ENCODE measurements at places on chromosomes 16 and 17.
A peak's percentile ranks its signal among the peaks of the same experiment; 100 is the strongest.

GRCh38 chr17:72624652-72625051, 467.8 kb downstream of the SLC39A11 start:
- DNase-seq, result no peak

DNA sequence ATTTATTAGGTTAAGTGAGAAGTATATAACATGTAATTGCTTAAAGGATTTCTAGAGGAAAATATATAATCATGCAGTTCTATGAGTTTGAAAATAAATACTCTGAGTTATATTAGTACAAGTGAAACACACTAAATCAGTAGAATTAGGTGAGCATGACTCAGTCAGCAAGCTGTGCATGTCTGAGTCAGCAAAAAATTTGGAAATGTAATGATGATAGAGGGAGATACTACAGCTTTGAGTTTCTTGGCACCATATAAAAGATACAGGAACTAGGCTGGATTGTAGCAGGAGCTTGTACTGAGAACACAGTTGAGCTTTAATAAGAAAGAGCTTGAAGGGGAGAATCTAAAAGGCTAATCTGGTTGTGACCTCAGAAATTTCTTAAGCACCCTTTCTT, 1224.6 kb downstream of the CDH8 start:
- DNase-seq, result no peak

DNA sequence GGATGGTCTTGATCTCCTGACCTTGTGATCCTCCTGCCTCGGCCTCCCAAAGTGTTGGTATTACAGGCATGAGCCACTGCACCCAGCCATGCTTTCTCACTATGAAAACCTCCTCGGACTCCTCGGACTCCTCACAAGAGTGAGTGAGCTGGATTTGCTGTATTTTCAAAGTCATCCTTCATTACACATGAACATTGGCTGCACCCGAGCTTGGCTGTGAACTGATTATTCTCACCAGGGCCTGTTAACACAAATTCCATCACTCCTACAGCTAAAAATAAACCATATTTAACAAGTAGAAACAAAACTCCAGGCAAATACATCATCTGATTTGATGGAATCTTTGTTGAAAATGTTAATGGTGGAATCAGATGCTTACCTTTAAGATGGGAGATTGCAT, 50.3 kb downstream of the PITPNC1 start:
- DNase-seq, result no peak

DNA sequence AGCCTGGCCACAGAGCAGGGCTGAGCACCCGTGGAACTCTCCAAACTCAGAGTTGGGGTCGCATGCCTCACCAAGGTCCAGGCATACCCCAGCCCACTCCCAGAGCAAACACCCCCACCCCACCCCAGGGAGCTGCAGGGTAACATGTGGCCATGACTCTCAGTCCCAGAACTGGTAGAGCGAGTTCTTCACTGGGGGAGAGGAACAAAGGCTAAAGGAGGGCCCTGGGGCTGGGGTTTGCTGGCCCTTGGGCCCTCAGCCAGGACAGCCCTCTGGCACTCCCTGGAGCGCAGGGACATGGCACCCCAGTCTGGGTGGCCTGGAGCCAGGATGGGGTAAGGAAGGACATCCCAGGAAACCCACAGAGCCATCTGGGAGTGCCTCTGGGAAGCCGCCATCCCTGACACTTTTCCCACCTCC, 4.2 kb downstream of the HID1 start:
- DNase-seq, result no peak

DNA sequence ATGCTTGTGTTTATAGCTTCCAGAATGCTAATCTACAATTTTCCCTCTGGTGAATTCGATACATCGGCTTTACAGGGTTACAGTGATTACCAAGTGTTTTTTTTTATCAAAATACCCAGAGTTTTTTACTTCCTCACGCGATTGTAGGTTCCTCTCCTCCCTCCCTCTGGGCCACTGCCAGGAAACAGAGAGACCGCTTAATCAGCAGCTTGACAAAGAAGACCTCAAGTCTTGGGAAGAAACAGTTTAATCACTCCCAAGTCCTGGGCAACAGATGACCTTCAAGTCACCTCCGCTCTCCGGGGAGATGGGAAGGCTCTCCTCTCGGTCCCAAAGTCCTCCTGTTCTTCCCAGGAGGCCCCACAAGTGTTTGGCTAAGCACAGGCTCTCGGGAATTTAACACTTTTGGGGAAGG, 23.5 kb downstream of the SMTNL2 start:
- DNase-seq, result peak; percentile 75

GRCh38 chr17:44218344-44219107, 949 bp downstream of the UBTF start:
- peak; percentile 77 for DNase-seq

- no peak for DNase-seq
Measured at GRCh38 chr17:4969551-4970173, 2.0 kb upstream of the SPAG7 start.

- no peak for DNase-seq
Measured at GRCh38 chr16:11799509-11800381, 2.7 kb upstream of the ZC3H7A start.

DNA sequence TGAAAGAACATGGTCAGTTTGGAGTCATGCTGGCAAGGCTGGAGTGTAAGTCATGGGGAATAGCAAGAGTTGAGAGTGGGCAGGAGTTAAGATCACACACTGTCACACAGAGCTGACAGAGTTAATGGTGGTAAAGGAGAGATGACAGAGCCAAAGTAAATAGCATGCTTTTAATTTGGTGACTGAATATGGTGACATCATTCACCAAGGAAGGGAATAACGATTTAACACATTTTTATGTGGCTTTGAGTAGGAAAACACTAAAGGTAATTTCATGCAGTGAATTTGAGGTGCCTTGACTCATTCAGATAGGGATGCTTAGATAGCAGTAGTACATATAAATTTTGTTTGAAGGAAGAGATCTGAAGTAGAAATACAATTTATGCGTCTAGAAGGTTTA, 42.1 kb downstream of the SYNRG start:
- no peak for DNase-seq

DNA sequence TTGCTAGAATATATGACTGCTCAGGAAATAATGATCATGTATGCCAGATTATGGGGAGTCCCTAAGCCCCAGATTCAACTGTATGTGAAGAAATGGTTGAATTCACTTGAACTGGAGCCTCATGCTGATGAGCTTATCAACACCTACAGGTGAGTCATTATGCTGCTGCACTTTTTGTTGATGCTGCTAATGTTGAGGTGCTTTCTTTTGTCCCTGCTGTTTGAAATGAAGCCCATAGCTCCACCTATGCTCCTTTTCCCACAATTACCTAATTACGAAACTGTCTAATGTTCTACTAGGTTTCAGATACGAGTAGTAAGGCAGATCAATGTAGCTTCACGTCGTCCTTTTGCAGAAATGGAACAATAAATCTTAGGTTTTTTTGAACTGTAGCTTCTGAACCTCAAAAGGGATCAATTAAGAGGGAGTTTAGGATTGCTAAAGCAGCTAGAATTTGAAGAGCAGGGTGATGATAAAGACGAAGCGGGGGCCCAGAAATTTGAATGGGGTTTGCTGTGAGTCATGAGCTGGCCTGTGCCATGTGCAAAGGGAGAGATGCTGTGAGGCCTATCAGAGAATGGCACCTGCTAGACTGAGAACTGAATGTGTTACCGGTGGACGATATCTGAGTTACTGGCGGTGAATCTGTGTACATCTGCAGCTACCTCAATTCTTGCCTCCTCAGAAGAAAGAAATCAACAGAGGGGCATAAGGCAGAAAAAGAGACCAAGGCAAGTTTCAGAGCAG, 6.1 kb upstream of the UQCRC2 start:
- no peak for DNase-seq

- no peak for DNase-seq
Measured at GRCh38 chr17:81870981-81871386, at the start of gene ARHGDIA. Gene ARHGDIA (minus strand): TSS chr17:81871337. CDS start chr17:81869930, 1,407 bp downstream.

- DNase-seq, result no peak
Measured at GRCh38 chr17:80813318-80813717, 178.3 kb upstream of the CHMP6 start.

- peak; percentile 94 for DNase-seq
Measured at GRCh38 chr17:48023400-48024148, 14.0 kb downstream of the COPZ2 start.

- DNase-seq, result no peak
Measured at GRCh38 chr16:48556913-48557351, 53.0 kb downstream of the N4BP1 start.

DNA sequence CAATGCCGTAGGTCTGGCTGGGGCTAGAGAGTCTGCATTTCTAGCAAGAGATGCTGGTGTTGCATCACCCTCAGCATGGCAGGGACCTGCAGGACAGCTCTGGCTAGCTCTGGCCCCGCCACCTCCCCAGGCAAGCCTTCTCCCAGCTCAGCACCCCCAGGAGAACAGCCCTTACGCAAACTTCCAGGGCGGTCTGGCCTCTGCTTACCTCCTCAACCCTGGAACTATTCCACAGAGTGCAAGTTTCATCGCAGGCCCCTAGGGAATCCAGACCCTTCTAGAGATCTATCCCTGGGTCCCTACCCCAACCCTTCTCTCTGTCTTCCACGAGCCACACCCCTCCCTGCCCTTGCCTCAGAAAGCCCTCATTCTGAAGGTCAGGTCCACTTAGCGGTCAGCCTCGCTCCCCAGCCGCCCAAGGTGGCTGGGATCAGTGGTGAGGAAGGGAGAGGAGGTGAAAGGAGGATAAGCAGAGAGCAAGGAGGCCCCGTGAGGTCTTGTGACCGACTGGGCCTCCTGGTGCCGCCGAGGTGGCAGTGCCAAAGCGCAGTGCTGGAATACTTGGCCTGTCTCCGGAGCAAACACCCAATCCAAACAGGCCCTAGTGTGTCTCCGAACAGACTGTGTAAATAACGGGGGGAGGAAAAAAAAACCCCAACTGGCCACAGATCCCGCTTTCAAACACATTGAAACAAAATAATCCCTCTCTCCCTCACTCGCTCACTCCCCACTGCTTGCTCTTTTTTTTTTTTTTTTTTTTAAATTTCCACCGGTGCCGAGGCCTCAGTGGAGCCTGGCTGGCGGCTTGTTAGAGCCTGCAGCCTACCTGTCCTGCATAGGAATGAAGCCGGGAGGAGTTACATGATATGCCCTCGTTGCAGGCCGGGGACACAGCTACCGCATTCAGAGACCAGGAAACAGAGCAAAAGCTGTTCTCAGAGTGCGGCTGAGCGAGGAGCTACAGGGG, 380.9 kb downstream of the SOX9 start:
- no peak for DNase-seq

- no peak for DNase-seq
Measured at GRCh38 chr16:80806927-80807340, 2.5 kb upstream of the CDYL2 start.

GRCh38 chr16:55370762-55371482, 46.9 kb downstream of the IRX6 start:
- peak; percentile 79 for DNase-seq

DNA sequence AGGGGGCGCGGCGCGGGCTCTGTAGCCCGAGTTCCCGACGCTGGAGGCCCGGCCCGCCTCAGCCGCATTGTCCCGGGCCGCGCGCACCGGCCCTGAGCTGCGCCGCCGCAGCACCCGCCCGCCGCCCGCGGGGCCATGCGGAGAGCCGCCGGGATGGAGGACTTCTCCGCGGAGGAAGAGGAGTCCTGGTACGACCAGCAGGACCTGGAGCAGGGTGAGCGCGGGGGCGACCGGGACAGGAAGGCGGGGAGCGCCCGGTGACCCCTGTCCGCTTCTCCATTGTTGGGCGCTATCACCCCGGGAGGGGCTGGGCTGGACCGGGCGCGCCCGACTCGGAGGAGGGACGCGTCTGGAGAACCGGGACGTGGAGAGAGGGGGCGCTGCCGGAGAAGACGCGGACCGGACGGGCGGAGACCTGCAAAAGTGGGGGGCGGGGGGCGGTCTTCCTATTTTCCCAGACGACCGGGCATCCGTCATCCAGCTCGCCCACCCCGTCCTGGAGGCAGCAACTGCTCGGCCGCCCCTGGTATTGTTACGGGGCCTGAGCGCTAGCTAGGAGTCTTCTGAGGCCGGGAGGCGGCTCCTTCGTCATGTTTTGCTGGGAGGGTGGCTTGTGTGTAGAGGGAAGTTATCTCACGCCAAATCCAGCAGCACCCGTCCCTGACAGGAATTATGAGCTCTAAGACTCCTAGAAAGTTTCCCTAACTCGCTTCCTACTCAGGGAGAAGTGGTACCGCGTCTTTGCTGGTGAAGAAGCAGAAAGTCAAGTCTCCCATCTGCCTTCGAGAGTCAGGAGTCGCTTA, 678 bp downstream of the CDR2L start:
- DNase-seq, result peak; percentile 92

- peak; percentile 86 for DNase-seq
Measured at GRCh38 chr17:43591779-43592562, 45.8 kb upstream of the ETV4 start.

GRCh38 chr16:68954911-68955635, 111.7 kb downstream of the TANGO6 start:
- no peak for DNase-seq

DNA sequence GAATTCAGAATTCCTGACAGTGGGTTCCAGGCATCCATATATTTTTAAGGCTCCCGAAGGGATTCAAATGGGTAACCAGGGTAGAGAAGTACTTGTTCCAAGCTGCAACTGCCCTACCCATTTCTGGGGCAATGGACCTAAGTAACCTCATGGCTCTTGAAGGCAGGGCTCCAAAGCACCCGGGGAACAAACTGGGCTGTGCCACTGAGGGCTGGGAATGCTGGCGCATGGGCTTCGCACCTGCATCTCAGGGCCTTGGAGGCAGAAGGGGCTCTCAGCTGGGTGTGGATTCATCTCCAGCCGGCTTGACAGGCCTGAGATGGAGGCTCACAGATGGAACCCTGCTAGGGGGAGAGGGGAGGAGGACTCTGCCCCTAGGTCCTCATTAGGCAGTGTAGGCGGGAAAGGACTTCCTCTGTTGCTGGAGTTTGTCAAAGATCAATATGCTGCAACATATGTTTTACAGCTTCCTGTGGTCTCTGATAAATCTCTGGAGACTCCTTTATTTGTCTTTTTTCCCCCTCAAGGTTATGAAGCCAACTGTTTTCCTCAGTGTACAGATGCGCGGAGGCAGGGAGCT, 232.3 kb upstream of the NLRP1 start:
- DNase-seq, result no peak

DNA sequence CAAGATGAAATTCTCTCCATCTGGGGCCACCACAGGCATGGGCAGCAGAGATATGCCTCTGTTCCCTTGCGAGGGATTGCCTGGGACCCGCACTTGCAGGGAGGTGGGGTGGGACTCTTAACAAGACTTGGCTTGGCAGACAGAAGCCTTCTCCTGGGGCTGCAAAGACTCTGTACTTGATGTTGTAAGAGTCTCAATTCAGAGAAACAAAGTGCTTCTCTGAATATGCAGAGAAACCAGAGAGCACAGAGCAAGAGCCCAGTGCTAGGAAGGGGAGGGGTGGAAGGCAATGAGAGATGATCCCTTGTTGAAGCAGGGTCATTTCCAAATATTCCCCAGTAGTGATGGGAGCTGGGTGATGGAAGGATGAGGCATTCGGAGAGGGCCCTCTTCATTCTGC, 2.2 kb downstream of the MMP28 start:
- DNase-seq, result no peak

DNA sequence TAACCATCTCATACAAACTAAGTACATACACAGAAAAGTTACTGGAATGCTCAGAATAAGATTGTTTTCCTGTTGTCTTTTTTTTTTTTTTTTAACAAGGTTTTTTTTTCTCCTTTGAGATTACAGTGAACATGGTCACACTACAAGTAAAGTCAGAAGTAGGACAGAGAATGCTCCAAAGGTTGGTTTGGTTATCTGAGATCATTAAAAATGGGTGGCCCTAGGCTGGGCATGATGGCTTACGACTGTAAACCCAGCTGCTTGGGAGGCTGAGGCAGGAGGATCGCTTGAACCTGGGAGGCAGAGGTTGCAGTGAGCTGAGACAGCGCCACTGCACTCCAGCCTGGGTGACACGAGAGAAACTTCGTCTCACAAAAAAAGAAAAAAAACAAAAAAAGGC, 6.9 kb upstream of the ST6GALNAC1 start:
- DNase-seq, result no peak
